Activated CD4-positive, alpha-beta T cell treated with anti-CD3 and anti-CD28 coated beads for 1 hour (primary cell): ENCODE measurements at places on chromosomes 5 and 9.

DNA sequence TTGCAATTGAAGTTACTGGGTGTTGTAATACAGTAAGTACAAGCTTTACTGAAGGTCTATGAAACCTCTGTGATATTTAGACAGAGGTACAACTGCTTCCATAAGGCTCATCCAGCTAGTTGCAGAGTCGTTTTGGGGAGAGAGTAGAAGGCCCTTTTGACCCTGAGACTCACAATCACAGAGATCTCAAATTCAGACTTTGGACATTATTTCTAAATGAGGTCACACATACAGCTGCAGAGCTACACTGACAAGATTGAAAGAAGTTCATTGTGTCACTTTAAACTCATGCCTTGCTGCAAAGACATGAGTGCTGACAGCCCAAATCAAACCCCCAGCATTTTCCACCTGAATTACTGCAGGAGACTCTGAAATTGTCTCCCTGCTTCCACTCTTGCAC is 205.9 kb upstream of the TMEM161B start:
- no peak for DNase-seq

DNA sequence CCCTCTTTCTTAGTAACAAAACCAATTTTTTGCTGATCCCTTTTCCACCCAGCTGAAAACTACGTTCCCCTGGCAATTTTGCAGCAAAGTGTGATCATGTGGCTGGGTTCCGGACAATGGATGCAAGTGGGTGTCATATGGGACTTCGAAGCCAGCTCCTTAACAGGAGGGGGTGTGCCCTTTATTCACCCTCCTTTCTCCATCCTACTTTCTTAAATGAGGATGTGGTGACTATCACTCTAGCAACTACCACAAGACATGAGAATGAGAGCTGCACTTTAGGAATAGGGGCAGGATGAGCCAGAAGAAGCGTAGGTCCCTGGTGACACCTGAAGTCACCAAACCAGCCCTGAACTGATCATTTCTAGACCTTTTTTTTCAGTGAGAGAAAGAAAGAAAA is 58.9 kb downstream of the IRF1 start:
- no peak for DNase-seq

DNA sequence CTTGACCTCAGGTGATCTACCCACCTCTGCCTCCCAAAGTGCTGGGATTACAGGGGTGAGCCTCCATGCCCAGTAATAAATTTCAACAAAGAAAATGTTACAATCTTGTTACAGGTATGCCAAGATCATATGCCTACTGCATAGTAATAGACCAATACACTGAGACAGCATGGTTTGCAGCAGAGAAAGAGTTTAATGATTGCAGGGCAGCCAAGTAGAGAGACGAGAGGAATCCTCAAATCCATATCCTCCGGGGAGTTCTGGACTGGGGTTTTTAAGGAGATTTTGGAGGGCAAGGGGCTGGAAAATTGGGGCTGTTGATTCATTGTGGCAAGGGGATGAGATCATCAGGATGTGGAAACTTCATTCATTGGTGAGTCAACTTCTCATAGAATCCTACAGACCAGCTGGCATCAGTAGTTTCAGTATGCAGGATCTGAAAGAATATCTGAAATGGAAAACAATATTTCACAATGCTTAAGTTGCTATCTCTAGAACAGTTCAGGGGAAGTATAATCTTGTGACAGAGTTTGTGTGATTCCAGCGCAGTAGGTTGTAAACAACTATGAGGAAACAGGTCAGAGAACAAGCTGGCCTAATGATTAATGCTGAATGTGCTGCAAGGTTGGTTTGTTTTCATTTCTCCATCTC is 14.8 kb upstream of the TUT7 start:
- DNase-seq: no peak

GRCh38 chr9:21070906-21071305 is 6.8 kb downstream of the IFNB1 start:
- DNase-seq: no peak

GRCh38 chr5:107456281-107456715 is 214.4 kb downstream of the EFNA5 start:
- DNase-seq: no peak

- no peak for DNase-seq
These were observed 129.9 kb downstream of the ZSWIM6 start for GRCh38 chr5:61461926-61462325.

DNA sequence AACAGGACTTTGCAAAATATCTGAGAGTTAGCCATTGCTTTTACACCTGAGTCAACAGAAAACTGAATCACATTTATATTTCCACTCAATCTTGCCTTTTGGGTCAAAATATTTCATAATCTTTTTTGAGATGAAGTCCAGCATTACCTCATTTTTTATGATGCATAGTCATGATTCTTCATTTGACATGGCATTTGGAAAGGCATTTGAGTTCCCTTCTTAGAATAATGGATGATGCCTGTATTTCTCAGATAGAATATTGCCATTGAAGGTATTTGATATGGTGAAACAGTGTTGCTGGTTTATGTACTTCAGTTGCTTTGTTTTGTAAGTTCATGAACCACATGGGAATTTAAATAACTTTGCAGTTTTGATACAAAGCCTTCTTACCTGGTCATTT is 180.4 kb downstream of the PRR16 start:
- no peak for DNase-seq

GRCh38 chr5:156475182-156476157 is 148.5 kb downstream of the SGCD start:
- DNase-seq: no peak

- DNase-seq: no peak
These were observed 58.5 kb downstream of the DCP2 start for GRCh38 chr5:113035096-113035495.

DNA sequence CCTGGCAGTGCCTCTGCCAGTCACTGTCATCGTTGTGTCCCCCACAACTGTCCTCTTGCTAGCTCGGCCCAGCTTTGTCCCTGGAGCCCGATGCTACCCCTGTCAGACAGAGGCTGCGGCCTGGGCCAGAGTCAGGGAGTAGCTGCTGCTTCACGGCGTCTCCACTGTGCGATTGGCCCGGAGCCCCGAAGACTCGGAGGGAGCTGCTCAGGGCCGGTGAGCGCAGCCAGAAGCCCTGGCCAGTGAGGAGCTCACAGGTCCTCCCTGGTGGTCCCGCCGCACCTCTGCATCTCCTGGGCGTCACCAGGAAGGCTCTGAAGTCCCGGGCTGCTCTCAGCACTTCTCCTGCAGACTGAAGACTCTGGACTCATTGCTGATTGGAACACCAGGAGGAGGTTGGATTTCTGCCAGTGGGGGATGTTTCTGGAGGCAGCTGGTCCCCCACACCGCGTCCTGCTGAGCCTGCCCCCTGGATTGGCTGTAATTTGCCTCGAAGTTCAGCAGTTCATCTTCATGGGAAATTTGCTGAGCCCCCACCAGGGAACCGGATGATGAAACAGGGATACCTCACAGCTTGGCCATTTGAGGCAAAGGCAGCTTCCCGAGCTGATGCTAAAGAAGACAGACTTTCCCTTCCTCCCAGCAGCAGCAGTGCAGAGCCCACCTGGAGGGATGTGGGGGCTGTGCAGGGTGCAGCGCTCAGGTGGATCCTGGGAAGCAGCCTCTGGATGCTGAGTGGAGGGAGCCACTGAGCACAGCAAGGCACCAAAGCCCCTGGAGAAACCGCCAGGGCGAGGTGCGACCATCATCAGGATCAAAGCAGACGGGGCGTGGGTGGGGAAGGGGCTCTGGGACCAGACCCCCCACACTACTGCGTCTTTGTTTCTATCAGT is 45.6 kb downstream of the USP20 start:
- DNase-seq: no peak

GRCh38 chr9:21326526-21327139 is 8.6 kb downstream of the KLHL9 start:
- DNase-seq: no peak

DNA sequence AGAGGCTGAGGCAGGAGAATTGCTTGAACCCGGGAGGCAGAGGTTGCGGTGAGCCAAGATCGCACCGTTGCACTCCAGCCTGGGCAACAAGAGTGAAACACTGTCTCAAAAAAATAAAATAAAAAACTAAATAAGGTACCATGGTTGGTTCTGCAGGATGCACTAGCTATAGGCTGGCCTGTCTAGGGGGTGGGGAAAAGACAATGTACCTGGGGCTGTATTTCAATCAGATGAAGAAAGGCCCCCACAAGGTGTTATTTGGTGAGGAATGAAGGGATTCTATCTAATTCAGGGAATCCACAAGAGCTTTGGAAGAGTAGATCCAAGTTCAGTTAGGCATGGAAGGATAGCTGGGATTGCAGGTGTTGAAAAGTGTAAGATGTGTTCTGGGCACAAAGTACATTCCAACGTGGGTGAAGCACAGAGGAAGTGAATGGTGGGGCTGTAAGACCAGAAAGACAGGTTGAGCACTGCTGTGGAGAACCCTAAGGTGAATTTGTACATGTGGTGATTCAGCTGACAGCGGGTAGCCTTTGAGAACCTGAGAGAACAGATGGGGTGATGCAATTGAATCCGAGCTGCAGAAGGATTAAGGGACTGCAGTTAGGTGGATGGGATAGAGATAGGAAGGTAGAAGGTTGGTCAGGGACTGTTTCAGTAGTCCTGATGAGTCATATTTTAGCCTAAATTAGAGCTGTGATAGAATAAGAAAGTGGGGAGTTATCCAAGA is 71.8 kb downstream of the CAST start:
- DNase-seq: no peak

- no peak for DNase-seq
These were observed 148.3 kb upstream of the TBC1D2 start for GRCh38 chr9:98403715-98404114.

DNA sequence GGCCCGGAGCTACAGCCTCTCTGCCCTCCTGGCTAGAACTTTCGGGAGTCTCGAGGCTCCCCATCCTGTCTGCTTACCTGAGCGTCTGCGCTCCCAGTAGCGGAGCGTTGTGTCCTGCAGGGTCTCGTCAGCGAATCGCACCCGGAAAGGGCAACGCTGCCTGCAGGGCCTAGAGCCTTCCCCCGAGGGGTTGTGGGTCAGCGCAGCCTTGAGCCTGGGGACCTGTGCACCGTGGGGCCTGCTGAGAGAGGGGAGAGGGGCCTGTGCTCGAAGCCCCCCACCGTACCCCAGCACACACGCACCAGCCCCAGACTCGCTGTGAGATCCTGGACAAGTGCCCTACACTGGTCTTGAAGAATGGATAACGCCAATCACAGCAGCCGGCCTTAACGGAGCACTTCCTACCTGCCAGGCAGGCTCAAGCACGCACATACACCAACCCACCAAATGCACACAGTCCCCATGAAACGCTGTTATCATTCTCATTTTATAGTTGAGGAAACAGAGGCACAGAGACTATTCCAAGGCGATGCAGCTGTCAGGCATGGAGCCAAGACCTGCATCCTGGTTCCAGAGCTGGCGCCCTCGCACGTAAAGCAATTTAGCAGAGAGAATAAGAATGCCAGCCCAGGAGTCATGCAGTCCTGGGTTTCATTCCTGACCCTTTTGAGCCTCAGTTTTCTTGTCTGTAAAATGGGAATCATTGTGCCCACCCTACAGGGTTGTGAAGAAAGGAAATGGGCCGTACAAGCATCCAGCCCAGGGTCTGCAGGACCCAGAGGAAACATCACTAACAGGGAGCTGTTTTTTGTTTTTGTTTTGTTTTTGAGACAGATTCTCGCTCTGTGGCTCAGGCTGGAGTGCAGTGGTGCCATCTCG is 5.3 kb downstream of the C9orf50 start:
- no peak for DNase-seq

DNA sequence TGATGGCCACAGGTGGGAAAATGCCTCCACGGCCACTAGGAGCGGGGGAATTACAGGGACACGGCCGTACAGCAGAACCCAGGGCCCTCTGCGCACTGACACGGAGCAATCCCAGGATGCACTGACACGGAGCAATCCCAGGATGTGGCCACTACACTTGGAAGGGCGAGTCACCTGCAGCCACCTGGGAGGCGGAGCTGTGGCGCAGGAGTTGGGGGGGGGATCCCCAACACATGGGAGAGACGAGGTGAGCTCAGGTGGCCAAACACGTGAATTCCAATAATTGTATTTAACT is 6.8 kb downstream of the CLPTM1L start:
- DNase-seq: no peak

DNA sequence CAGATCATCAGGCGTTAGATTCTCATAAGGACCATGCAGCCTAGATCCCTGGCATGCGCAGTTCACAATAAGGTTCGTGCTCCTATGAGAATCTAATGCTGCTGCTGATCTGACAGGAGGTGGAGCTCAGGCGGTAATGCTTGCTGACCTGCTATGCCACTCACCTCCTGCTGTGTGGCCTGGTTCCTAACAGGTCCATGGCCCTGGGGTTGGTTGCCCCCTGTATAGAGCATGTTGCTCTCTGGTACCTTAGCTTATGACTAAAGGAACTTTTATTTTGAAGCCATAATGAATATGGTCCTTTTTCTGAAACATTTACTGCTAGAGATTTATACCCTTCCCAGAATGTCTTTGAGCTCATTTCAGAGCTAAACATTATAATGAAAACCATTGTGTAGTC is 3.1 kb downstream of the MAN2A1 start:
- no peak for DNase-seq

GRCh38 chr5:178420354-178420781 is 169.8 kb downstream of the COL23A1 start:
- no peak for DNase-seq

DNA sequence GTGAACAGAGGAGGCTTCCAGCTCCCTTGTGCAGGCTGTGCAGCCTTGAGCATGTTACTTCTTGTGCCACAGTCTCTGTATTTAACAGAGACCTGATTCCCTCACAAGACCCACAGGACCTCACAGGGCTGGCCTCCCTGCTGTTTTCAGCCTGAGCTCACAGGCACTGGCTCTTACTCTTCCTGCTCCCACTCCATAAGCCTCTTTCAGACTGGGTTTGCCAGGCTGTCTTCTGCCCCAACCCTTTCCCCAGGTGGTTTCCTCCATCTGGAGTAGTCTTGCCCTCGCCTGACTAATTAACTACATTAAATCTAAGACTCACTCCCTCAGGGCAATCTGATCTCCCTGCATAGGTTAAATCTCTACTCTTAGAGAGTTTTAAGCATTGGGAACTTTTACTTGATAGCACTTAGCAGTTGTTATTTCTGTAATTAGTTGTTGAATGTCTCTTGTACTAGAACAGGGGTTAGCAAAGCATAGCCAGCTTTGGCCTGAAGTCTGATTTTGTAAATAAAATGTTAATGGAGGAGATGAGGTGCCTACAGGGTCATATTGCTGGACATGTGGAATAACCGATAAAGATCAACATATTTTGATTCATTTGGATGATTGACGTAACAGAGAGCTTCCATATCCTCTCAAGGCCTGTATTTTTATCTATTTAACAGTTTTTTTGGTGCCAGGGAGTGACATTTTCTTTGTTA is 28.6 kb upstream of the SPATA31E1 start:
- DNase-seq: no peak

DNA sequence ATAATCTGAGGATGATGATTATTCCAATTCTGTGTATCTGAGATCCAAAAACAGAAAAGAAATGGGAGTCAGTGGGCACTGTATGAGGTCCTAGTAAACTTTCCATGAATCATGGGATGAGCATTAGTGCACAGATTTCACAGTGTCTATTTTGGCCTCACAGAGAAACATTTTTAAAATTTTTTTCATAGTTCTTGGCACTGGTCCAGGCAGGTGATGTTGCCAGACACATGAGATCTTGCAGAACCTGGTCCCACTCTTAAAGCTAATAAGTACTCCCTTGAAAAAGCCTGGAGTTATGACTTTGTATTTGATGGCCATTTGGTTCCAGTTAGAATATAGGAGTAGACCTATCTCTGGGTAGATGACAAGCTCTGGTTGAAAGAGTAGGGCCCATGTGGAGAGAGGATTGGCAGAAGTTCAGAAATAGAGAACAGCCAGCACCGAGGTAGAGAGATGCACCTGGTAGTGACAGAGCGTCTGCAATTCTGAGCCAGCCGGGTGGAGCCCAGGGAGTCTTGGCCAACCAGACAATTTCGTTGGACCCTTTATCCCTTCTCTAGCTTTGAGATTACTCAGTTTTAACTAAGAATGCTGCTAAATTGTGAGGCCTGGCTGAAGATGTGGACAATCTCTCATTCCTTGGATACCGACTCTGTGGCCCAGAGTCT is 6.3 kb upstream of the TNFSF15 start:
- DNase-seq: no peak
